T follicular helper cell (primary cell): ENCODE measurements at places on chromosomes 2 and 18.

DNA sequence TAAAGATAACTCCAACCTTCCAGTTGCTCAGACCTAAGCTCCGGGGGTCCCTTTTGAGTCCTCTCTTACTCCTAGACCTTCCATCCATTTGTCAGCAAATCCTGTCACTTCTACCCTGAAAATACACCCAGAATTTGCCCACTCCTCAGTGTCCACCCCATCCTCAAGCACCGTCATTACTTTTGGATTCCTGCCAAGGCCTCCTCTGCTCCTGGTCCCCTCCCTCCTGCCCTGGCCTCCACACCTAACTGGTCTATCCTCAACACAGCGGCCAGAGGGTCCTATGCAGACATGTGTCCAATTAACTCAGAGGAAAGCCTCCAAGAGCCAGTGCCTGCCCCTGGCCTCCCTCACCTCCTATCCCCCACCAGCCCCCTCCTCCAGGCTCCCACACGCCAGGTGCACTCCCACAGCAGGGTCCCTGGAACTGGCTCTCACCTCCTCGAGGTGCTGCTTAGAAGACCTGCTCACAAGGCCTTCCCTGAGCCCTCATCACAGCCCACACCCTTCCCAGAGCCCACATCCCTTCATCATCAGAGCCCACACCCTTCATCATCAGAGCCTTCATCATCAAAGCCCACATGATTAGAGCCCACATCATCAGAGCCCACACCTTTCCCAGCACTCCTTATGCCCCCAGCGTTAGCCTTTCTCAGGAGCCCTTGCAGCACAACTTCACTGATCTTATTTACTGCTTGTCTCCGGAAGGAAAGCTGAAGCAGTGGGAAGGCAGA is 20.4 kb downstream of the FAM178B start:
- DNase-seq: no peak

DNA sequence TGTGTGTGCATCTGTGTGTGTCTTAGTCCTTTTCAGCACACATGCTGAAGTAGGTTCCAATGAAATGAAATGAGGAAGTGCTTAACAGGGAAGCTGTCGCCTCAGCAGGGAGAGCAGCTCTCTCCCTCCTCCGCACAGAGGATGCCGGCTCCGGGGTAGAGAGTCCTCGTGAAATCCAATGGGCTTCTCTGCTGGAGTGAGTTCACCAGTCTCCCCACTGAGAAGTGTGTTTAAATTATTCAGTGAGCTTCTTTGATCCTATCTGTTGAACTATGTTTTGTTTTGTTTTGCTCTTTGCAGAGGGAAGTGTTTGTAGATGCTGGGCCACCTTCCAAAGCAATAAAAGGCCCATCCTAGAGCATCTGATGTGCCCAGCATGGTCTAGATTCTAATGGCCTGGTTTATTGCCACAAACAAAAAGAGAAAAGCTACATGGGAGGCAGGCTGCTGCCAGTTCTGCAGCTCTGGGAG is 6.7 kb downstream of the PPP1R7 start:
- DNase-seq: no peak

- no peak for DNase-seq
Measured at GRCh38 chr18:57775937-57776336, 27.2 kb downstream of the ATP8B1 start.

GRCh38 chr2:23484275-23484674 is 99.3 kb downstream of the KLHL29 start:
- DNase-seq: no peak

DNA sequence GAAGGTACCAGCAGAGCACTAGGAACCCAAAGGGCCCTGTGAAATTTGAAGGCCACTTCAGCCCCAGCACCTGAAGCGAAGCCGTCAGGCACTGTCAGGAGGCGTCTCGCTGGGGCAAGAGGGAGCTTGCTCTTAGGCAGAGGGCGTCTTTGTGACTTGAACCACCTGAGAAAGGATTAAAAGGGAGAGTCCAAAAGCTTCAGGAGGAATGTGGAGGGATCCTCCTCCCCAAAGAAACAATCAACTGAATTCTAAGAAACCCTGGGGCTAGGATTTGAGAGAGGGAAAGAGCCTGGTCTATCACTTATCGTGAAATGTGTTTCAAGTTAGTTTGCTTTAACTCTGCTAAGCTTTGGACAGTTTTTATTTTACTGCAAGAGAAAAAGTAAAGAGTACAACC is 324.9 kb upstream of the SOX11 start:
- DNase-seq: no peak

GRCh38 chr2:191481305-191482070 is 196.4 kb upstream of the NABP1 start:
- no peak for DNase-seq

GRCh38 chr2:20212459-20212870 is 12.5 kb downstream of the SDC1 start:
- no peak for DNase-seq
